Fibroblast of skin of left quadriceps (primary cell): ENCODE measurements at places on chromosomes 2 and 18.

DNA sequence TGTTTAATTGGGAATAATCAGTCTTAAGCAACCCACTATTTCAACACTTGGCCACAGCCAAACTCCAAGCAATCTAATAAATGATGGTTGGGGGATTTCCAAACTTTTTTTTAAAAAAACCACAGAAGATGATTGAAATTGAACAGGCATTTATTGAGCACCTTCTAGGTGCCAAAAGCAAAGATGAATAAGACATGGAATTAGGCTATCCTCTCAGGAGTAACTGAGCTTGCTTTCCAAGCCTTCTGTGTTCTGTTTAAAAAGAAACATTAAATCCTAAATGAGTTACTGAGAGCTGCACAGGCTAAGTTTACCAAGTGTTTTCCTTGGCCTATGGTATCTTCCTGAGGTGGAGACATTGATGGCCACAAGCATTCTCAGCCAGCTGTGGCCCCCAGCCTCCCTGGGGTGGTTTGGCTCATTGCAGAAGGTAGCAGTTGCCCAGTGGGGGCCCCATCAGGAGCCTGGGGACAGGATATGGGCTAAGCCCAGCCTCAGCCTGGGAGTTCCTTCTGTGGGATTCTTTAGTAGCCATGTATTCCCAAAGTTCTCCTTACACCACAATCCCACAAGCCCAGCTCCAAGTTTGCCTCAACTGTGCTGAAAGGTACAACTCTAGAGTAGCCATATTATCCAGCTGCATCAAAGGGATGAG, 174.3 kb downstream of the C1D start:
- DNase-seq = no peak

- no peak for DNase-seq
Observed at GRCh38 chr2:23149777-23150176, 235.2 kb upstream of the KLHL29 start.

DNA sequence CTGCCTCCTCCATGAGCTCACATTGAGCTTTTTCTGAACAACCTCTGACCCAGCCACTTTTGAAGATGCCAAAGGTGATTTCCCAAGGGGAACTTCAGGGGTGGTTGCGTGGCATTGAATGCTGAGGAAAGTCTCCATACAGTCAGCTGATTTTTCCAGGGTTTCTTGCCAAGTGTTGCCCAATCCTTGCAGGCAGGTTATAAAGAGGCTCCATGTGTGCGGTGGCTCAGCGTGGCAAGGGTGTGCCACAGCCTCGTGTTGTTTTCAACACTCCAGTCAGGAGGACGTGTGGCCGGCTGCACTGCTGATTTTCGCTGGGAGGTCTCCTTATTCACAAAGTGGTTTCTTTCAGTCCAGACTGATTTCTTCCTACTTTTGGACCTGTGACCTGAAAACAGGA, 81.4 kb upstream of the GATA6 start:
- DNase-seq = no peak

DNA sequence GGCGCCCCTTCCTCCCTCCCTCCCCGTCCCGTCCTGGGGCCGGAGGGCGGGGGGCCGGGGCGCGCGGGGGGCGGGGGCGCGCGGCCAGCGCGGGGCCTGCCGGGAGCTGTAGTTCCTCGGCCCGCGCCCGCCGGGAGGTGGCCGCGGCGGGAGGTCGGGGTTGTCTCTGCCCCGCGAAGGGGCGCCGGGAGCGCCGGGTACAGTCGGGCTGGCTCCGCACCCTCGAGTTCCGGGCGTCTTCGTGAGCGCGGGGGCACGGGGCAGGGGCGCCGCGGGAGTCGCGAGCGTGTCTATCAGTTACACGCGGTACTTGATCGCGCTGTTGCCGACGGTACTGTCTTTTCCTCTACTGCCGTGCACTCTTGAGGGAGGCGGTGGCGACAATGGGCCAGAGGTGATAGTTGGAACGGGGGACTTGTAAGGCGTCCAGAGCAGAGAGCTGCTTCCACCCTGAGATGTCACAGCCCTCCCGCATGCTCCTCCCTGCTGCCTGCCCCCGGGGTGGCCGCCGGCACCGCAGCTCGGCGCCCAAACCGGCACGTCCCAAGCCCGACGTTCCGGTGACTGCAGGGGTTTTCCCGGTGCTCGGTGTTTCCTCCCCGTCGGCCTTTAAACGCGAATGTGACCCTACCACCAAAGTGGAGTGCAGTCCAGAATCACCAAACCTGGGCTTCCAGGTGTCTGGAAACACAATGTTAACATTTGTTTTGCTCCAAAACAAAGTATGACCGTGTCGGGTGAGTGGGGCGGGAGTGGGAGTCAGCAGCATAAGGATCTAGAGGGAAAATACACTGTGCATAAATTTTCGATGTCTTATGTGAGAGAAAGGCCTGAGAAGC, at the start of gene PRKD3:
Gene PRKD3, minus strand, starts transcription at position 48 of the 839 bp plus-strand sequence. CDS start 8,309 bp downstream, outside the sequence.
- no peak for DNase-seq

DNA sequence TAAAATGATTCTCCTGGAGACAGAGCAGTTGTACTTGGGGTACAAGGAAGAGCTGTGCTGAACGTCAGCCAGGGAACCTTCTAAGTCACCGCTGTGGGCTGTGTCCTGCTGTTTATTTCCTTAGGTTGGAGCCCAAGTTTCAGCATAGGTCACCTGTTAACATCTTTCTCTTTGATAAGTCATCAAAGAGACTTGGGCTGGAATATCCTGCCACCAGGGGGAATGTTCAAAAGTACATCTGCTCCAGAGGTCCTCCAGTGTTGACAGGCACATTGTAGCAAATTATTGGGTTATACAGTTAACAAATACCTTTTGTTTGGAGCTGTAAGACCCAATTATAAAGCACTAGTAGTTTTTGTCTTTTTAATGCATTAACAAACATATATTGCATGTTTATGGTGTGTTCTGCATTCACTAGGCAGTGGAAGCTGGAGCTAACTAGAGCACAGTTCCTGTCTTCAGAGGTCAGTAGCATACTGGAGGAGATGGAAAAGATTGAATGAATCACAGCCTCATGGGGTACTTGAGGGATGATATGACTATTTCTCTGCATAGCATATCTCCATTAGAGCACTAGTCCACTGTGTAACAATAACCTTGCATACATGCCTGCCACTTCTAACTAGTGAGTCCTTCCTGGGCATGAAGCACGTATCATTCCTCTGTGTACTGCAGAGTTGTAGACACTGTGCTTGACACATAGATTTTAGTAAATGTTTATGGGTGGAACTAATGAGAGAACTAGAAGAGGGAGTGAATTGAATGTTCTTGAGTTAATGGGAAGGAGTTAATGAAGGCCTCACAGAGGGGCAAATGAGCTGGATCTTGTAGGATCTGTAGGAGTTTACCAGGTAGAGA, 182.1 kb downstream of the AGAP1 start:
- DNase-seq = no peak

GRCh38 chr2:120672526-120673204, 63.0 kb upstream of the GLI2 start:
- no peak for DNase-seq

DNA sequence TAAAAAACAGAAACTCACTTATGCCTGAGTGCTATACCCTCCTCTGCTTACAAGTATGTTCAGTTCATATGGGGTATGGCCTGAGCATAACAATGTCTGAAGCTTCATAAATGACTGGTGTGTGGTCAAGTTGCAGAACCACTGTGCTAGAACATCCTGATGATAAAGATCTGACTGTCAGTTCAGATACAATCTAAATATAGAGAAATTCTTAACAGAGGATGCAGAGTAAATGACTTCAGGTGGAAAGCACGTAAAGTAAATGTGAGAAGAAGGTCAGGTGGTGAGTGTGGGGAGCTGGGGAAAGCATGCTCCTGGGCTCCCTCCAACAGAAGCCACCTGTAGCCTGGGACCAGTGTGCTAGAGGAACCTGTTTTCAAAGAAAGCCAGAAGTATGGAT, 926.2 kb downstream of the TSN start:
- DNase-seq = no peak

GRCh38 chr2:119230219-119231185, 6.9 kb downstream of the STEAP3 start:
- DNase-seq = no peak

- no peak for DNase-seq
Observed at GRCh38 chr2:214481204-214481603, 70.3 kb downstream of the VWC2L start.

DNA sequence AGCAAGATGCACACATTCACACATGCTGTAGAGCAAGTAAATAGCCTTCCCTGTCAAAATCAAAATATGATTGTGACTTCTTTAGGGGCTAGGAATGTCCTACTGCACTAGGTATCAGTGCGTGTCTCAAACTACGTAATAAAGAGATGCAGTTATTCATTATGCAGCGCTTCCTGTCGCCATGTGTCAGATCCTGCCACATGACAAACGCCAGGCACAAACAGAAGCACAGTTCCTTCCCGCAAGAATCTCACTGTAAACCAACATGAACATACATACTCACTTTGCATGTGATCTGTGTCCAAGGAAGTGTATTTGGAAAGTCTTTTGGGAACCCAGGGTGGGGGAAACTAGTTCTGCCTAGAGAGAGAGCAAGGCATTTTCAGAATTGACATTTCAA, 599.9 kb downstream of the RNF144A start:
- DNase-seq = no peak

- DNase-seq = peak; percentile 36
Observed at GRCh38 chr2:175631245-175631623, 370.8 kb downstream of the LNPK start.

- DNase-seq = no peak
Observed at GRCh38 chr18:55477499-55477859, 110.5 kb downstream of the TCF4 start.

DNA sequence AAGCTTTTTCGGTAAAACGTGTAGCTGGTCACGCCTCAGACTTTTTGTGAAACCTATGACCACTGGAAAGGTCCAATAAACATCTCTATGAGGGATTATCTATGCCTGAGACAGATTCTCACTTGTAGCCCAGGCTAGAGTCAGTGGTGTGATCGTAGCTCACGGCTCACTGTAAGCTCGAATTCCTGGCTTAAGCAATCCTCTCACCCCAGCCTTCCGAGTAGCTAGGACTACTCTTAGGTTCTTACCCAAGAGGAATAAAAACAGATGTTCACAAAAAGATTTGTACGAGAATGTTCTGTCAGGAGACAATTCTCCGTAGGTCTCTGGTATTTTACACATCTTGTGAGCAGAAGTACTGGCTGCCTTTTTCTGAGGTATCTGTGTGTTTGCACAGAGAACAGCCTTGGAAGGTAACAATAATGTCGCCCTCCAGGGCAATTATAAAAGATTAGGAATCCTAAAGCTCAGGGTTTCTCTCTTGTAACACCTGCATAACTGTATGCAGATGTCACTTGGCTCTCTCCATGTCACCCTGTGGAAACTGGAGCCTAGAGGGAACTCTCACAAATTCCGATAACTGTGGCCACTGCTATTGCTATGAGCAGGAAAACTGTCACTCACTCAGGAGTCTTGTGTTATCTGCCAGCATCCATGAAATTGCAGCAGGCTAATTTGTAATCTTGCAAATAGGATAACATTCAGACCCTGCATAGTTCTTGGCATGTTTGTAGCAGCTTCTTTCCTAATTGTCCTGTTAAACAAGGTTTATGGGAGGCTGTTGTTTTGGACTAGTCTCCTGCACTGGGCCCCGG, 25.5 kb upstream of the RALBP1 start:
- DNase-seq = no peak

- DNase-seq = no peak
Observed at GRCh38 chr18:54690198-54690597, 99.2 kb downstream of the DYNAP start.

DNA sequence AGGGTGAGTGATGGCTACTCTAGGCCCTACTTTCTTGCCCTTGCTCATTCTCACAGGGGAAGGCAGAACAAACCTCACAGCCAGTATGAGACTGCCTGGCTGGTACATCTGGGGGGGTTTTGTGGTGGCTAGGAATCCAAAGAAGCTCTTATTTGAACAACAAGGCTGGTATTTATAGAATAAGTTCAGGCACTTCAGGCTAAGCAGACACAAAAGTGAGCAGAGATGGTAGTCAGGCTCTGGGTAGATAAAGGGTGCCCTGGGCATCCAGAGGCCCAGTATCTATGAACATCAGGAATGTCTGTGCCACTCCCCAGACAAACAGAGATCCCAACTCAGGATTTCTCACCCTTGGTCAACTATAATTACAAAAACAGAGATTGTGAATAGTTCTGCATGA, 57.2 kb upstream of the RTN4 start:
- no peak for DNase-seq

GRCh38 chr2:84776011-84776410, 104.9 kb downstream of the TRABD2A start:
- no peak for DNase-seq

DNA sequence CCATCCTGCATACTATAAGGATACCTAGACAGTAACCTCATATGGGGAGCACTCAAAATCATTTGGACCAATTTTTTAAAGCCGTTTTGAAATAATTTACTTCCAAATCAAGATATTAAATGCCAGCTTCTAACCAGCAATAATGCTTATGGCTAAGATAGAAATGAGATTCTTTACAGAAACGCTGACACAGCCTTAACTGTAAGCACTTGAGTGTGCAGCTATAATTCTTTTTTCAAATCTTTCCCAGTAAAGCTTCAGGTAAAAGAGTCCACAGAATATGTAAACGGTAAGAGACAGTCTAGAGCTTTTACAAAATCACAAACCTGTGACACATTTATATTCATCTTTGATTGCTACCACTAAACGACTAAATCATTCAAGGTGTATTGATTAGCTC, 4.5 kb downstream of the NXPH2 start:
- DNase-seq = no peak

GRCh38 chr2:110101280-110101844, 14.3 kb downstream of the MALL start:
- peak; percentile 99 for DNase-seq

- DNase-seq = no peak
Observed at GRCh38 chr18:74876630-74877243, 279.1 kb downstream of the ZNF407 start.

GRCh38 chr2:120772261-120772660, 36.6 kb downstream of the GLI2 start:
- DNase-seq = no peak

GRCh38 chr2:147482916-147483669, 361.7 kb upstream of the ACVR2A start:
- no peak for DNase-seq

- DNase-seq = no peak
Observed at GRCh38 chr18:36522509-36522908, 225.0 kb downstream of the FHOD3 start.

GRCh38 chr18:24239341-24239740, 100.5 kb downstream of the CABYR start:
- DNase-seq = no peak
